GM23248 (cell line): ENCODE measurements at places on chromosomes 6 and 20.

- no peak for DNase-seq
Observed at GRCh38 chr6:82737965-82738364, 327.7 kb downstream of the UBE3D start.

- DNase-seq: peak; percentile 97
Observed at GRCh38 chr6:7267466-7268091, 45.4 kb downstream of the SSR1 start.

DNA sequence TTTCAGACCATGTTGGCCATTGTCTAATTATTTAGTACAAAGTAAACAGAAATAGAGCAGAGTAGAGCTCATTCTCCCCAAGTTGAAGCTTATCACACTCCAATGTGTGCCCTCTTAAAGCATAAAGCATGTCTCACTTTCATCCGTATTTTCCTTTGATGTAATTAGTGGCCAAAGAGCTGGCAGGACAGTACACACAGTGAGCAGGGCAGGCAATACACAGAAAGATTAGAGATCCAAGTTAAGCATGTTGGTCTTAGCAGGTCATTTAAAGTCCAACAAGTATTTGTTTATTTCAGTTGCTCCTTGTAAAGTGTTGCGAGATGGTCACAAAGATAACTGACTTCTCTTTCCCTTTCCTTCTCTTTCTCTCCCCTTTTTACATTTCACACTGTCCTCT is 47.2 kb downstream of the RFX6 start:
- DNase-seq: no peak

GRCh38 chr20:50196248-50196647 is 5.6 kb downstream of the CEBPB start:
- DNase-seq: no peak

GRCh38 chr6:7891078-7891872 is 19.3 kb downstream of the TXNDC5 start:
- DNase-seq: no peak

GRCh38 chr6:46103441-46104115 is 26.2 kb upstream of the ENPP4 start:
- DNase-seq: peak; percentile 14

- DNase-seq: no peak
Observed at GRCh38 chr6:143490775-143491174, 20.7 kb downstream of the FUCA2 start.

- no peak for DNase-seq
Observed at GRCh38 chr6:141451181-141451510, 681.6 kb upstream of the GJE1 start.

GRCh38 chr20:9032758-9033157 is 36.1 kb upstream of the PLCB4 start:
- DNase-seq: peak; percentile 64

DNA sequence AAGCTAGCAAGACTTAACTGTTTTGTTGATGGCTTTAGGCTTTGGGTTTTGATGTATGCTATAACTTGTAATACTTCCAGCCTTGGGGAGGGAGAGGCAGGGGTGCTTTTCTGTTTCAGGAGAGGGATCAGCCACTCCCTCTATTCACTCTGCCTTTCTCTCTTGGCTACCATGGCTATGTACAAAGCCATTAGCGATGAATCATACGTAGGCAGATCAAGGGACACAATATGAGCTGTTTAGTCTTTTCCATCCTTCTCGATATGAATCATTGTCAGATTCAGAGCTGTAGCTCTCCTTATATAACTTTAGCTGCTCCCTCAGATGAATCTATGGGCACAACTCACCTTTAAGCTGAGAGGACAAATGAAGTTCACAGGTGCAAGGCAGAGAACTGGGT is 230.6 kb downstream of the TSHZ2 start:
- peak; percentile 83 for DNase-seq

- DNase-seq: peak; percentile 65
Observed at GRCh38 chr20:33443006-33443511, 504 bp downstream of the SNTA1 start.

DNA sequence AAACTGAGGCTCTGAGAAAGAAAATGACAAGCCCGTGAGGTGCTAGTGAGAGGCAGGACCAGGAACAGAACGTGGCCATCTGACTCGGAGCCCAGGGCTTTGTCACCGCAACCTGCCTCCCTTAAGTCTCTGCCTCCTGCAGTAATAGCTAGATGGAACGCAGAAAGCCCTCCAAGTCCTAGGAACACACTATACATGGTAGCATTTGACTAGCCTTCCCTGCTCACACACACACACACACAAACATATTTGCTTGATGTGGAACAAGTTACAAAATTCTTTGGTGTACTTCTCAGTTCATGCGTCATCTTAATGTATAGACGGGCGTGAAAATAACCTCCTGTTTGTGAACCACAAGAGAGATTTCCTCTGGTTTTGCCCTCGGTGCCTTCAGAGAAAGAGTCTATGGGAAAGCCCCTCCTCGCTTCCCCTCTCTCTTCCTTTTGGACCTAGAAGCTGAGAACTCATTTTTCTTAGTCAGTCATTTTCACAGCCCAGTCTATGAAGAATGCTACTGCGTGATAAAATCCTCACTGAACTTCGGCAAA is 38.8 kb downstream of the C6orf52 start:
- DNase-seq: no peak

DNA sequence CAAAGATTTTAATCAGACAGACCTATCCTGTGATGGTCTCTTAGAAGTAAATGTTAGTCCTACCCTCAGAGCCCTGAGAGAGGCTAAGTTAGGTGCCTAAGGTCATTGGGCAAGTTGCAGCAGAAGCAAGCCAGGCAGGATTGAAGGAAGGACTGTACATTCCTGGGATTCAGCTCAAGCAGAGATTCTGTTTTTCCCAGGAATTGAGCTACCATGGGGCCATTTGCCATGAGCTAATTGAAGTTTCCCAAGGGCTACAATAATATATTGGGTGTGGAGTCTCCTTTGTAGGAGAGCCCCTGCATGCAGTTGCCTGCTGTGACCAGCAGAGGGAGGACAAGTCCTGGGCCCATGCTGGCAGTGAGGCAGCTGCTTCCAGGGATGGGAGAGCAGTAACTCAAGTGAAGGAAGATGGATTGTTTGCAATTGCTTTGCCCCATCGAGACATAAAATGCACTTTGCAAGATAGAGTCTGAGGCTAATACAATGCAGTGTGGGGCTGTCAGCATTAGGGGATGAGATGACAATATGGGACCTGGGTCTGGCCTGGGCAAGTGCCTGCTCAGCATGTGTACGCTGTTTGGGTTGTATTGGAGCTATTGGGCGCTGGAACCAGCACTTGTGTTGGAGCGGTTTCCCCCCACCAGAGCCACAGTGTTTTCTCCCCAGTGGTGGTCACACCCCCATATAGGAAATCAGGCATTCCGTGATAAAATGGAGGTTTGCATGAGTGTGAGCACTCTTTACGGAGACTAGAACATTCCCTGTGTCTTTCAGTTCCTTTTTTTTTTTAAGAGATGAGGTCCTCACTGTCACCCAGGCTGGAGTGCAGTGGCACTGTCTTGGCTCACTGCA is 27.9 kb downstream of the DNMT3B start:
- DNase-seq: peak; percentile 81

- no peak for DNase-seq
Observed at GRCh38 chr6:155448668-155449449, 6.8 kb downstream of the NOX3 start.

GRCh38 chr20:906001-906520 is 10.1 kb downstream of the ANGPT4 start:
- DNase-seq: no peak

GRCh38 chr20:10476319-10476724 is 41.2 kb downstream of the SLX4IP start:
- DNase-seq: peak; percentile 60

- no peak for DNase-seq
Observed at GRCh38 chr20:44598423-44599305, 16.3 kb downstream of the PKIG start.

GRCh38 chr6:11714116-11714797 is 64.3 kb downstream of the ADTRP start:
- DNase-seq: no peak

DNA sequence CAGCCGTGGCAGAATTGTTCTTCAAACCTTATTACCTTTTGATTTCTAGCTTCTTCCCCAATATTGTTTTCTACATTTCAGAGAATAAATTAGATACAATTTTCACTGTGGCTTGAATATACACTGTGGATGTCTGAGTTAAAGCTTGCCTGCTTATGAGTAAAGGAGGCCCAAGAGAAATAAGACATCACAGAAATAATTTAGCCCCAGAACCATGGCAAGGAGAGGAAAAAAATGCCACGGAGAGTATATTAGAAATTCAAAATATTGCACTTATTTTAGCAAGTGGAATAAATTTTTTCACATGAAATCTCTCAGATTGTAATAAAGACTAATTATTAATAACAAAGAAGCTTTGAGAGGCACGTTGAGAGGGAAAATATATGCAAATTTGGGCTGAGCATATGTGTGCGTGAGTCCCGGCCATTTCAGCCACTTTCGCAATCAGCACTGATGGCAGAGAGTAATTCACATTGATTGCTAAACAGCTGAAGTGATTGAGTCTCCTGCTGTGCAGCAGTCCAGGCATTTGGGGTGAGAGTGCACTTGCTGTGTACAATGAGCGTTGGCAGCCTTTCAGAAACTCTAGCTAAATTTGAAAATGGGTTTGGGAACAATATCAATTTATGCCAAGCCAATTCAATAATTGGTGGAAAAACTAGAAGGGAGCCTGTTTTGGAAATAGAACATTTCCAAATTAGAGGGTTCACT is 596.0 kb downstream of the EPM2A start:
- DNase-seq: peak; percentile 70

- peak; percentile 51 for DNase-seq
Observed at GRCh38 chr20:63456429-63457284, 15.8 kb downstream of the KCNQ2 start.

DNA sequence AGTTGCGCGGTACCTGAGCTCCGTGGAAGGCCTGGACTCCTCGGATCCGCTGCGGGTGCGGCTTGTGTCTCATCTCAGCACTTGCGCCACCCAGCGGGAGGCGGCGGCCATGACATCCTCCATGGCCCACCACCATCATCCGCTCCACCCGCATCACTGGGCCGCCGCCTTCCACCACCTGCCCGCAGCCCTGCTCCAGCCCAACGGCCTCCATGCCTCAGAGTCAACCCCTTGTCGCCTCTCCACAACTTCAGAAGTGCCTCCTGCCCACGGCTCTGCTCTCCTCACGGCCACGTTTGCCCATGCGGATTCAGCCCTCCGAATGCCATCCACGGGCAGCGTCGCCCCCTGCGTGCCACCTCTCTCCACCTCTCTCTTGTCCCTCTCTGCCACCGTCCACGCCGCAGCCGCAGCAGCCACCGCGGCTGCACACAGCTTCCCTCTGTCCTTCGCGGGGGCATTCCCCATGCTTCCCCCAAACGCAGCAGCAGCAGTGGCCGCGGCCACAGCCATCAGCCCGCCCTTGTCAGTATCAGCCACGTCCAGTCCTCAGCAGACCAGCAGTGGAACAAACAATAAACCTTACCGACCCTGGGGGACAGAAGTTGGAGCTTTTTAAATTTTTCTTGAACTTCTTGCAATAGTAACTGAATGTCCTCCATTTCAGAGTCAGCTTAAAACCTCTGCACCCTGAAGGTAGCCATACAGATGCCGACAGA is 9.9 kb downstream of the HEY2 start:
- DNase-seq: no peak

GRCh38 chr6:50961611-50962010 is 142.9 kb downstream of the TFAP2B start:
- no peak for DNase-seq

DNA sequence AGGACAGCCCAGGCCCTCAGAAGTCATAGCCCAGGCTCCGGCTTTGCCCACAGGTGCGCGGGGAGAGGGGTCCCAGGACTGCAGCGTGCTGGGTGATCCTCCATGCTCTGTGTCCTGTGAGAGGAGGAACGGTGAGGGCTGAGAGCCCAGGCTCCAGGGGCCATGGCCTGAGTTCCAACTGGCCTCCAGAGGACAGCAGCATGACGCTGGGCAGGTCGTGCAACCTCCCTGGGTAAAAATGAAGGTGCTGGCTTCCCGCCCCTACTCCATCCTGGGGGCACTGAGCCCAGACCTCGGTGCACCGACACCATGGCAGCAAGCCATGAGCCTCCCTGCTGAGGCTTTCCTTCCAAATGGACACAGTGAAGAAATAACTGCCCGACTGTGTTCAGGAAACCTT is 305.4 kb downstream of the TAF4 start:
- DNase-seq: no peak

DNA sequence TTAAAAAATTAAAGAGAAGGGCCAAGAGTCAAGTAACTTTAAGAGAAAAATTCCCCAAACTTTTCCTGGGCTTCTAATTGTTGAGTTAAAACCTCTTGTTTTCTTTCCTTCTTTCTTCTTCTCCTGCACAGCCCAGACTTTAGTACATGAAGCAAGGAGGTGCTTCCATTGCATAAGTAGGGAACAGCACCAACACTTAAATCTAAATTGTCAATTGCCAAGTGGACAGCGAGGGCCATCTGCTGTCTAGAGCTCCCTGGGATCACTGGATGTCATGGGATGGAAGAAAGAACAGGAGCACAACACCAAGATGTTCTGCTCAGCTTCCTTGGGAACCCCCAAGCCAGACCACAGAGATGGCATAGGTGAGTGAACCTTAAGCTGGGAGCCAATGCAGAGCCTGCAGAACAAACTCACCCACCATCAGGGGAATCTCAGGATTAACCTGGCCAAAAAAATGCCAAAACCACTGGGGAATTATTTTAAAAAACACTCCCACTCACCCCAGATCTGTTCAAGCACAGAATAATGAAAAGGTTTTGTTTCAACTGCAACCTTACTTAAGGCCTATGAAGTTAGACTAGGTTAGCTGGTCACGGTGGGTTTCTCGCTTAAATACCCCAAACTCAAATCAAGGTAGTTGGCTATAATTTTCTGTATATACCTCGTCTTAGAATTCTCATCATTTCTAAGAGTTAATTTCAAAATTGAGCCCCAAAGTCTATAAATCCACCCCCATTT is 67.8 kb downstream of the TNFRSF21 start:
- peak; percentile 14 for DNase-seq

- peak; percentile 91 for DNase-seq
Observed at GRCh38 chr6:3247255-3248146, 11.2 kb upstream of the PSMG4 start.

DNA sequence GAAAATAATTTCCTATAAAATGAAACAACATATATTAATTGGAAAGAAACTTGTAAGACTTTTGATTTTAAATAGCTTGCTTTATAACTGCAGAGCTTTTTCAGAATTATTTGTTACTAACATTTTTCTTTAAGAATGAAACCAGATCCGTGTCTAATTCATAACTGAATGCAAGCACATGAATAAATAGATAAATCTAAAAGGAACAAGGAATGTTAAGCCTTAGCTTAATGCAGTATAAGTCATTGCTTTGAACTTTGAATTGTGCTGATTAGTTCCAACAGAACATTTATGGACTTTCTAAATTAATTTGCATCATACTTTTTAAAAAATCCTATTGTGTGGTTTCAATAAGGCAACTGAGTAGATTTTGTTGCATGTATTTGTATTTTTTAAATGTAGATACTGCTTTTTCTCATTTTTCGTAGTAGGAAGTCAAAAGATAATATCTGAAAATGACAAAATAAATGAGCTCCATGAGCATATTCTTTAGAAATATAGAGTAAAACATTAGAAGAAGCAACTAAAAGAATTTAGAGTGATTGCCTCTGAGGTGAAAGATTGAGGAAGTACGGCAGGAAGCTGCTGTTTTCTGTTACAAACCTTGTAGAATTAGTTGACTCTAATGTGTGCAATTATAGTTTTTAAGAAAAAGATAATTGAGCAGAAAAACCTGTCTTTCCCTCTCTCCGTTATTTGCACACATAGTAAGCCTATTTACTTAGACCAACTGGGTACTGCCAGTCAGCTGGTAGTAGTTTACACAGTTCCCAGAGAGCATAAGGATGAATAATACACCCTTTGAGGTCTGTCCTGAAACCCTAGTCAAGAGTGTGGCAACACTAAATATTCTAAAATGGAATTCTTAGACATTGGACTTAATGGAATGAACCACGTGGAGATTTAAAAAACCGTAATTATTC is 32.6 kb upstream of the SLC35D3 start:
- no peak for DNase-seq
